Activated CD8-positive, alpha-beta memory T cell treated with anti-CD3 and anti-CD28 coated beads for 1 hour (primary cell): ENCODE measurements at places on chromosomes 5 and 9.
A peak's percentile ranks its signal among the peaks of the same experiment; 100 is the strongest.

- DNase-seq = no peak
These were observed 583.5 kb downstream of the ZNF608 start for GRCh38 chr5:124162767-124163532.

GRCh38 chr5:140243706-140244250 lies 59.1 kb downstream of the PFDN1 start:
- DNase-seq = no peak

DNA sequence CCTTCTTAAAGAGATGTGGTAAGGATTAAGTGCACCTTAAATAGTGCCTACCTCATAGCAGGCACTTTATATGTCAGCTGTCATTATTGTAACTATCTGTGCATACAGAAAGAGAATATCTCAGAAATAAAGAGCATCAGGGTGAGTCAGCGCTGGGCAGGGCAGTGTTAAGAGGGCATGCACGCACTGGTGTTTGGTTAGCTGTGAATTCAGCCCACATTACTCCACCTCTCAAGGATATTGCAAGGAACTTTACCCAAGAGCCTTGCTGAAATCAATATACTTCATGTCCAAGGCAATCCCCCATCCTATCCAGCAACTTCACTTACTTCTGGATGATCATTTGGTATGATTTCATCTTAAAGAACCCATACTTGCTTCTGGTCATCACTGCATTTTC lies 300.9 kb downstream of the NTRK2 start:
- DNase-seq = no peak

DNA sequence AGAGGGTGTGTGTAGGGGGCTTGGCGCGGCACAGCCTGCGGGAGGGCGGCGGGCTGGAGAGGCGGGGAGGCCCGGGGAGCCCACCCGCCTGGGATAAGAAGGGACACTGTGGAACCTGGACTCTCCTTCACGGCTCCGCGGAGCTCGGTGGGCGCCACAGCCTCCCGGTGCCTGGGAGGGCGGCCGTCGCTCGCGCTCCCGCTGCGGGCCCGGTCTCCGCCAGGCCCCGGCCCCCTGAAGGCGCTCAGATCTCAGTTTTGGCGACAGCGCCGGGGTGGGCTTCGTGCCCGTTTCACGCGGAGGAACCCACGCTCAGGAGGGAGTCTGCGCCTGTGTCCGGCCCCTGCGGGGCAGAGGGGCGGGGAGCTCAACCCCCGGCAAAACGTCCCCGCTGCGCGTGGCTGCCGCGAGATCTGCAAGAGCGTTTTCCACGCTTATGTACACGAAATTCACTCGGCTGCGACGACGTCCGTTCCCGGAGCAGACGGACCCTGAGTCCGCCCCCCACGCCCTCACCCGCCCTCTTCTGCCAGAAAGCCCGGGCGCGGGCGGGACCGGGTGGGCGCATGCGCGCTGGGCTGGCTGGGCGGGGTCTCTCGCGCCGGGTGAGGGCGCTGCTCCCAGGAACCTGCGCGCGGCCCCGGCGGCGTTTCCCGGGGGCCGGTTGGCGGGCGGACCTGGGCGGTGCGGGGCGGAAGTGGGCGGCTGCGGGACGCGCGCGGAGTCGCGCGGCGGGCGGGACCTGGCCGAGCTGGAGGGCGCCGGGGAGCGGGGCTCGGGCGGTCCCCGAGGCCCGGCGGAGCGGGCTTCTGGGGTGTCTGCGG lies at the start of gene NELFB:
TSS of gene NELFB (plus strand) at position 704 of the 824 bp plus-strand sequence.
- DNase-seq = peak; percentile 99
